ENCODE measurements at places on chromosomes 1 and 21. TPM values are rescaled to one million over a fixed set of nuclear protein-coding genes. Genes with fewer than 3 reads are reported as not detected.

DNA sequence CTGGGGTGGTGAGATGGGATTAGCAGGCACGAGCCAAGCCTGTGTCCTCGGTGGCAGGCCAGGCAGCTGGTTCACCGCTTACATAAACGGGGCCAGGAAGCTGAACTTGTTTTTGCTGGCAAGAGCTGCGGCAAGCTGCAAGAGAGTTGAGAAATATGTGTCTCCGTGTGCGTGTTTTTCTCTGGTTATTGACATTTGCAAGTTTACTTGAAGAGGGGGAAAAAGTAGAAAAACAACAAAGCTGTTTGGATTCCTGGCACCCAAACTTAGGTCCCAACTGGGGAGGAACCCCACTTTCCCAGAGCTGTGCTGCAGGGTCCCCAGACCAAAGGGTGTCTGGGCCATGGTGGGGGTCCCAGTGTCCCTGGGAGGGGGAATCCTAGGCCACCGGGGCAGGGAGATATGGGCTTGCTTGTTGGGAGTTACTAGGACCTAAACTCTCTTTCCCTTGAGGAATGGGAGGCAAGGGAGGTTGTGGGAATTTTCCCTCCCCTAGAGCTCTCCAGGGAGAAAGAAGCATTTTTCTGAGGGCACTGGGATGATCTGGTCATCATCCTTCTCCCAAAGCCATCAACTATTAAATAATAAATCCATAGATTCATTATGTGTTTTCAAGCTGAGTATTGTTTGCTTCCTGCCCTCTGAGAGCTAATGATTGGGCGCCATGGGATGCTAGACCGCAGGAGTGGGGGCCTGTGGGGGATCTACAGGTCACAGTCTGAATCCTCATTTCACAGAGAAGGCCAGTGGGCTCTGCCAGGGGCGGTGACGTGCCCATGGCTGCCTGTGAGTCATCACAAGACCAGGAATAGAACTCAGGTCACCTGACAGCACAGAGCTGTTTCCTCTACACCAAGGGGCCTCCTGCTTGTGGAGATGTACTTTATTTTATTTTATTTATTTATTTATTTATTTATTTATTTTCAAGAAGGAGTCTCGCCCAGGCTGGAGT, 14.8 kb downstream of the IL6R start:
- H3K4me1 ChIP-seq, result peaks cover 51% of the 10 kb centered on the region
- H3K4me3 ChIP-seq, result peak overlapping the region; percentile 58
- H3K27ac ChIP-seq, result peak overlapping the region; percentile 99
- no peaks in the 10 kb centered on the region for H3K27me3 ChIP-seq

DNA sequence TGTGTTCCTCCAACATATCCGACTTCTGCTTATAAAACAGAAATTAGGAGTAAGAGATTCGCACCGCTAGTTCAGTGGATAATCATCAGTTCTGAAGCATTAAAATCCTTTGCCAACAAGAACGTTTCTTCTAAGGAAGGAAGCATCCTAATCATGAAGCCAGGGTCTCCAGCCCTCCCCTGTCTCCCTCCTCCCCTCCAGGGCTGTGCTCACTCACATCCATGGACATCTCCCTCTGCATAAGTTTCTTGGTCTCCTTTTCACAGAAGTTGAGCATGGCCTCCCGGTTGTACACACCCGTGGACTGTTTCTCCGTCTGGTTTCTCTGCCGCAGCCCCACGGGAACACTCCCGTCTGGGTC, 505 bp downstream of the LMOD1 start:
- H3K36me3 ChIP-seq, result no peaks in the 10 kb centered on the region
- H3K4me3 ChIP-seq, result peak overlapping the region; percentile 86
- no peak for DNase-seq
- peak overlapping the region; percentile 90 for H3K27ac ChIP-seq
- H3K27me3 ChIP-seq, result no peaks in the 10 kb centered on the region

- peaks cover 5% of the 10 kb centered on the region for H3K4me1 ChIP-seq
- no peak overlapping the region for H3K4me3 ChIP-seq
- no peaks in the 10 kb centered on the region for H3K27me3 ChIP-seq
- DNase-seq, result no peak
- H3K36me3 ChIP-seq, result no peaks in the 10 kb centered on the region
- H3K27ac ChIP-seq, result no peak overlapping the region
Measured at GRCh38 chr1:76066394-76066793, 8.2 kb upstream of the ST6GALNAC3 start.

DNA sequence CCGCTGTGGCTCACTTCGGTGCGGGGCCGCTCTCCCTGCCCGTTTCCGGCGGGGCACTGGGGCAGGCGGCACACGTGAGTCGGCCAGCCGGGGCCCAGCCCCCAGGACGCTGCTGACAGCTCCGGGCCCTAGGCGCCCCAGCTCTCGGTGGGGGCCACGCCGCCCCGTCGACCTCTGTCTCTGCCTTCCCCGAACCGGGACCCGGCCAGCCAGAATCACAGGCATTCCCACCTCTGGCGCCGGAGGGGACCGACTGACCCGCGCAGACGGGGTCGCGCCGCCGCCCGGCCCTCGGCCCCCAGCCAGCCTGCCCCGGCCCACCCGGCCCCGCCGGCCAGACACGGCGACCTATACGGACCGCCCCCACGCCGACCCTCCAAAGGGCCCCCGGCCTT, 755 bp downstream of the SCMH1 start:
- peak; percentile 97 for DNase-seq
- H3K27me3 ChIP-seq, result no peaks in the 10 kb centered on the region
- no peaks in the 10 kb centered on the region for H3K36me3 ChIP-seq
- H3K4me1 ChIP-seq, result peaks cover 35% of the 10 kb centered on the region

E2F2 gene
- 0.29 TPM for total RNA-seq

Data from osteoblast (primary cell).